Activated CD4-positive, CD25-positive, alpha-beta regulatory T cell (primary cell): ENCODE measurements at places on chromosomes 1 and 21.
A peak's percentile ranks its signal among the peaks of the same experiment; 100 is the strongest.

- no peak for DNase-seq
Observed at GRCh38 chr1:47927165-47927564, 70.0 kb downstream of the TRABD2B start.

DNA sequence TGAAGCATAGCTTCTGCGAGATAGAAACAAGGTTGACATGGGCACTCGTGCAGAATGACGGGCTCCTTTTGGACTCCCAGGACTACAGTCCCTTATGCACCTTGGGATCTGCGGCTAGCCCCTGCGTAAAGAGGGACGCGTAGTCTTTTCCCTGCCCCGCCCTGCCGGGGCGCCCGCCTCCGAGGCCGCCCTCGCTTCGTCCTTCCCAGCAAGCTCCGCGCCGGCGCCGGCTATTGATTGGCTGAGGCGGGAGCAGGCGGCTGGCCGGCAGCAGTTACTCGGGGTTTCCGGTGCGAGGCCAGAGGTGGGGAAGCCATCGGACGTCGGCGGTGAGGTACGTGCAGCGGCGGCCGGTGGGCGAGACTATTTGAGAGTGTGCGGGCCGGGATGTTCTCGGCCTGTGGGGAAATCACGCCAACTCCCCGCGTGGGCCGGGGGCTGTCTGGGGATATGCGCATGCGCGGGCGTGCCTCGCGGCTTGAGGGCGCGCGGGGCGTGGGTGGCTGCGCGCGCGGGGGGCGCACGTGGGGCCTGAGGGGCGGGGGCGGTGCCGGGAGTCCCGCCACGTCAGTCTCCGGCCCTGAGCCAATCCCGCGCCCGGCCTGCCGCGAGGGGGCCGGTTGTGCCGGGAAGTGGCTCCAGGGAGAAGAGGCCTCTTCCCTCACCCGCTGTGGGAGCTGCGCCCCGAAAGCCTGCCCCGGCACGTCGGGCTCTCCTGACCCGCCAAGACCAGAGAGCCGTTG lies at the start of gene TXLNA:
Gene TXLNA (plus strand): TSS at position 233 of the 743 bp plus-strand sequence. CDS start 671 bp downstream, outside the sequence.
- DNase-seq: peak; percentile 85

DNA sequence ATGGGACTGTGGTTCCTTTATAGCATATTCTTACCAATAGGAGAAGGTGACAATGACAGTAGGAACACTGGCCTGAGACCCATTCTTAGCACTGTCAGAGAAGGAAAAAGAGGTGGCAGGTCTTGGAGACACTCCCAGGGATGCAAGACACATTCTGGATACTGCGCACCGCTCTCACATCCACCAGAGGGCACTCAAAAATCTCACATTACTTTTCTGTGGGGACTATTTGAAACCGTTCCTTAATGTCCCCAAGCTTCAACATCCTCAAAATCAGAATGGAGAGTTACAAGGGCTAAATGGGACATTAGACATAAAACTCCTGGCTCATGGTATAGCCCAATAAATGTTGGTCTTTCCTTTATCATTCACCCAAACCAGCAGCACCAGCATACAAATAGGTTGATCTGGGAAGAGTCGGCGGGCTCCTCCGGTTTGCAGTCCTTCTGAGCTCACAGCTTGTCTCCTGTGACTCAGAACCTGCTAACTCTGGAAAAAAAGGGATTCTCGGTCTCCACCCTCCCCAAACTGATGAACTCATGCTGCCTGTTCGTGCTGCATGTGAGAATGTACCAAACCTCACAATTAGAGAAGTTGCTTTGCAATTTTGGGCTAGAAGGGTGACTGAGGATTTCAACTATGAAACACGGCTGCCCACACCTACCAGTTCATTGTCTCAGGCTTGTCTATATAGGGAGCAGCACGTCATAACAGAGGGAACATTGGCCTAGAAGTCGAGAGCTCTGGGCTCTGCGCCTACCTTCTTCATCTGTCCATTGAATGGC lies 40.2 kb downstream of the IL12RB2 start:
- DNase-seq: no peak

DNA sequence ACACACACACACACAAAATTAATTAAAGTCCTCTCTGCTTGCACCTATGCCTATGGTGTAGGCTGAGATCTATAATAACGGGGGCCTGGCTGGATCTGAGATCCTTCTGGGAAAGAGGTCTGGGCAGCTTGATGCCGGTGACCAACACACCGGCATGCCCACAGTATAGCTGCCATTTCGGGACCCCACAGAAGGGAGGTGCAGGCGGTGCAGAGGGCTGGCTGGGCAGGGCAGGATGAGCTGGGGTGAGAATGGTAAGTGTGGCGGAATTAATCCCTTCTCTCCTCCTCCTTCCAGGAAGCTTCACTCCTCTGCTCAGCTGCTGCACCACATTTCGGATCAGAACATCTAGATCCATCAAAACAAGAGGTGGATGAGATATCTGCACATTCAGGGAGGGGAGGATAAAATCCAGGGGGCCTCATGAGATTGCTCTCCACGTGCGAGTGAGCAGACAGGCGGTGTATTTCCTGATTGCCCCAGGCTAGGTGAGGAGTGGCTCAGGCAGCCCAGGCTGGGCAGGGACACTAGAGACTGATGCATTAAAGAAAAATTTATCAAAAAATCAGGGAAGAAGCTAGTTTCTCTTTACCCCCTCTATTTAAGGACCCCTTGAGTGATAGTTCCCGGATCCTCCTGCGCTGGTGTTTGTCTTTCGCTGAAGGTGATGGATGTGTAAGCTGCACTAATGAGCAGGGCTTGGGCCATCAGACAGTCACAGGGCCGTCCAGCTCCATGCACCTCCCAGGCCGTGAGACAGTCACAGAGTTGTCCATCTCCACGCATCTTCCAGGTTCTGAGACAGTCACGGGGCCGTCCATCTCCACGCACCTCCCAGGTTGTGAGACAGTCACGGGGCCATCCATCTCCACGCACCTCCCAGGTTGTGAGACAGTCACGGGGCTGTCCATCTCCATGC lies 449.9 kb downstream of the PTPRU start:
- no peak for DNase-seq

DNA sequence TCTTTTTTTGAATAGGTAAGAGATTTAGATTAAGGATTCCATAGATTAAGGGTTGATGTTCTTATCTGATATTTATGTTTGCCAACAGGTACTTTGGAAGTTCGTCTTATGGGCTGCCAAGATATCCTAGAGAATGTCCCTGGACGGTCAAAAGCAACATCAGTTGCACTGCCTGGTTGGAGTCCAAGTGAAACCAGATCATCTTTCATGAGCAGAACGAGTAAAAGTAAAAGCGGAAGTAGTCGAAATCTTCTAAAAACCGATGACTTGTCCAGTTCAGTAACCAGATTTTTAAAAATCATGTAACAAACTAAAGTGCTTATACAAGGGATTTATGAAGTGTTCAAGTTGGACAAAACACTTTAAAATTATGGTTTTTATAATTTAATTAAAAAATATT lies 100.5 kb downstream of the PKN2 start:
- no peak for DNase-seq

DNA sequence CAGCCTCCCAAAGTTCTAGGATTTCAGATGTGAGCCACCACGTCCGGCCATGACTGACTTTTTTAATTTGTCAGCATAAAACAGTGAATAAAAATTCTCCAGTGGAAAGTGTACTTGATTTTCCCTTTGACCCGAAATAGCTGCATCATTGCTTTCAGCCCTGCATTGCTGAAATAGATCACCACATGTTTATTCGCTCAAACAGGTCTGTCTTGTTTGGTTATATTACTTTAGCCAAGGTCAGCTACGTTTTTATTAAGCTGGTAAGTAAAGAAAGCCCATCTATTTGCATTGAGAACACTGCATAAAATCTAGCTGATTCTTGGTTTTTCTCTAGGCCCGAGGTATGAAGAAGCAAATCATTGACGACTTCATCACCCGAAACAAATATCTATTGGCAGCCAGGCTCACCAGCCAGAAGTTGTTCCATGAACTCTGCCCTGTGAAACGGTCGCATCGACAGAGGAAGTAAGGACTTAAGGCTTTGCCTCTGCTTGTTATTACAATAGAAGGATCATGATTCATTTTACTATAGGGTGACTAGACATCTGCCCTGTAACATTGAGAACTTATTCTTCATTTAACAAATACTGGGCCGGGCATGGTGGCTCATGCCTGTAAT lies 25.6 kb downstream of the AGMAT start:
- no peak for DNase-seq

DNA sequence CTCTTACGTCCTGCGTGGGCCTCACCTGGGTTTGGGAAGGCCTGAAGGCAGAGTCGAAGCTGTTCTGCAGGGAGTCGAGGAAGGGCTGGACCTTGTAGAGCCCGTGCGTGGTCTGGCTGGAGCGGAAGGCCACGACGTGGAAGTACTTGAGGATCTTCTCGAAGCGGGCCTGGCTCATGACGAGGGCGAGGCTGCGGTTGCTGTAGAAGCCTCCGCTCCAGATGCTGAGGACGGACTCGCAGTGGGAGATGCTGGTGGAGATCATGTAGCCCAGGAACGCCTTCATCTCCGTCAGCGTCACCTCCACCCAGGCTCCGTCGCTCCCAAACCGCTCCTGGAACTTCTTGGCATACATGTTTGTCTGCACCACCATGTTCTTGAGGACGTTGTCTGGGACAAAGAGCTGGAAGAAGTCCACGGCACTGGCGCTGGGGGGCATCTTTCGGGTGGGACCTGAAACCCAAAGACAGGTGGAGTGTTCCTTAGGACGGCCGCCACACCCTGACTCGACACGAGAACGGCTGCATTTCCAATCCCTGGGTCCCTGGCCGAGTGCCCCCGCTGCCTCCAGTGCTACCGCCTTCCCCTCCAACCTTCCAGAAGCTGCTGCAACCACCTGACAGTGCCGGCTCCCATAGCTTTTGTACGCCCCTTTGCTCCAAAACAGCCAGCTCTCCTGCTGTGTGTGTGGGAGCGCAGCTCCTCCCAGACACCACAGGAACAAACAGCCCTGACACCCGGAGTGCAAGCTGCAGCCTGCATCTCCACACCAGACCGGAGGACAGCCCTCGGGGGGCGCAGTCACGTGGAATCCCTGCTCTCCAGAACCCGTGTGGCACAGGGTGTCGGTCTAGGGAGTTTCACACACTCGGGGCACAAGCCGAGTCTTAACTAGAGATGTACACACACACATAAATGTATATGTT lies 69.0 kb downstream of the PGBD5 start:
- no peak for DNase-seq

DNA sequence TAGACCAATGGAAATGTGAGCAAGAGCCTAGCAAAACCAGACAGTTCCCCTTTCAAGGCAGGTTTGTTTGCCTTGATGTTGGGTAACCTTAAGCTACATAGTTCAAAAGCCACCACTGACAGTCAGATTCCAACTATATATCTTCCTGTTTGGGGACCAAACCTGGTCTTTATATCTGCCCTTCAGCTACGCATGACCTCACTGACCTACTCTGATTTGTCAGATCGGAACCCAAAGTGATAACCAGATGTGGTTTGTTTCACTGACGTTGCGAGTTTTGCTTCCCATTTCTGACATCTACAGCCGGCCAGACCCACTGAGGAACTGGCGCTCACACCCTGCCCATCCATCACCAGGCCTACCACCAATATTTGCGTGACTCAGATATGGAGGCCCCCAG lies 361.1 kb upstream of the CHRM3 start:
- DNase-seq: no peak

GRCh38 chr1:183205196-183205781 lies 19.2 kb downstream of the LAMC2 start:
- no peak for DNase-seq

GRCh38 chr1:176542352-176542751 lies 79.4 kb downstream of the PAPPA2 start:
- DNase-seq: no peak

GRCh38 chr1:3918966-3919611 lies 19.0 kb upstream of the C1orf174 start:
- DNase-seq: no peak

GRCh38 chr21:43921571-43921978 lies 56.6 kb downstream of the AGPAT3 start:
- DNase-seq: no peak

DNA sequence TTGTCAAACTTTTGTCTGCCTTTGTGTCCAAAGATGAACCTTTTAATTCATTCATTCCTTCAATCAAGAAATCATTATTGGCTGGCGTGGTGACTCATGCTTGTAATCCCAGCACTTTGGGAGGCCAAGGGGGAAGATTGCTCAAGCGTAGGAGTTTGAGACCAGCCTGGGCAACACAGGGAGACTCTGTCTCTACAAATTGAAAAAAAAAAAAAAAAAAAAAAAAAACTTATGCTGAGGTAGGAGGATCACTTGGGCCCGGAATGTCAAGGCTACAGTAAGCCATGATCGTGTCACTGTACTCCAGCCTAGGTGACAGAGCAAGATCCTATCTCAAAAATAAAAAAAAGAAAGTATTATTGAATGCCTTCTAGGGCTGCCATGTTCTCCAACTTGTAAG lies 51.3 kb upstream of the CXADR start:
- DNase-seq: no peak

- DNase-seq: no peak
Observed at GRCh38 chr1:8870616-8871538, 7.6 kb downstream of the ENO1 start.

DNA sequence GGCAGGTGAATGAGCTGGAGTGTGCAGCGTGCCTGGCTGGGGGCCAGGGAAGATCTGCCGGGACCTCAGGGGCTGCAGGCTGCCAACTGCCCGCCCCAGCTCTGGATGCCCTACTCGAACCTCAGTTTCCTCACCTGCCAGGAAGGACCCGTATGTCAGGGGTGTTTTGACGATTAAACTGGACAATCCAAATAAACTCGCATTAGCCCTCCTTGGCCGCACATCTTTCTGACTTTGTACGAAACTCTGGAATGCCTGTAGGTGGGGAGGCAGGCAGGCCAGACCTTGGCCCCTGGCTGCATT lies 8.3 kb upstream of the ZNF669 start:
- no peak for DNase-seq

- DNase-seq: no peak
Observed at GRCh38 chr1:225347123-225347683, 80.6 kb downstream of the LBR start.

DNA sequence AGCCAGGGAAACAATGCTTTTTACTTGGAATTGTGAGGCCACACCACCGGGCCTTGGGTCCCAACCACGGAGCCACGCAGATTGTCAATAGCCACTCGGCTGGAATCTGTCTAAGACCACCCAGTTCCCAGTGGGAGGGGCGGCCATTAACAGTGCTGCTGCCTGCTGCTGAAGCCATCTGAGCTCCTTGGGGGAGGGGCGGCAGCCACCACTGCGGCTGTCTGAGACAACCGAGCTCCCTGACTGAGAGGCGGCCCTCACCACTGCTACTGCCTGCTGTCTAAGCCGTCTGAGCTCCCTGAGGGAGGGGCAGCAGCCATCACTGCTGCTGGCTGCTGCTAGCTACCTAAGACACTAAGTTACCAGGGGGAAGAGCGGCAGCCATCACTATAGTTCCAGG lies 64.3 kb downstream of the DMRTA2 start:
- no peak for DNase-seq

DNA sequence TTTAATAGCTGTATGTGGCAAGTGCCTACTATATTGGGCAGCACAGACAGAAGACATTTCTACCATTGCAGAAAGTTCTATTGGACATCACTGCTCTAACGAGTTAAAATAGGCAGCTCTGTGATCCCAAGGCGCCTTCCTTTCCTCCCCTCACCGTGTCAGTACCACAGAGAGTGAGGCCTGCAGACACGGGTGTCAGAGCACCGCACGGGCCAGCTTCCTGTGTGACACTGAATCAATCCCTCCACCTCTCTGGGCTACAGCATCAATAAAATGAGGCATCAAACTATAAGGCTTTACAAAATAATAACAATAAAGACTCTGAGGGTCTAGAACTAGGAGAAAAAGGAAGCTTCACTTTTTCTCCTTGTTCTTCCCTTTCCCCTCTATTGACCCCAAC lies 246.7 kb downstream of the FOXD2 start:
- DNase-seq: no peak

- DNase-seq: no peak
Observed at GRCh38 chr1:192631749-192632148, 4.2 kb upstream of the RGS13 start.
